ENCODE measurements at places on chromosomes 2 and 18.
A peak's percentile ranks its signal among the peaks of the same experiment; 100 is the strongest.

DNA sequence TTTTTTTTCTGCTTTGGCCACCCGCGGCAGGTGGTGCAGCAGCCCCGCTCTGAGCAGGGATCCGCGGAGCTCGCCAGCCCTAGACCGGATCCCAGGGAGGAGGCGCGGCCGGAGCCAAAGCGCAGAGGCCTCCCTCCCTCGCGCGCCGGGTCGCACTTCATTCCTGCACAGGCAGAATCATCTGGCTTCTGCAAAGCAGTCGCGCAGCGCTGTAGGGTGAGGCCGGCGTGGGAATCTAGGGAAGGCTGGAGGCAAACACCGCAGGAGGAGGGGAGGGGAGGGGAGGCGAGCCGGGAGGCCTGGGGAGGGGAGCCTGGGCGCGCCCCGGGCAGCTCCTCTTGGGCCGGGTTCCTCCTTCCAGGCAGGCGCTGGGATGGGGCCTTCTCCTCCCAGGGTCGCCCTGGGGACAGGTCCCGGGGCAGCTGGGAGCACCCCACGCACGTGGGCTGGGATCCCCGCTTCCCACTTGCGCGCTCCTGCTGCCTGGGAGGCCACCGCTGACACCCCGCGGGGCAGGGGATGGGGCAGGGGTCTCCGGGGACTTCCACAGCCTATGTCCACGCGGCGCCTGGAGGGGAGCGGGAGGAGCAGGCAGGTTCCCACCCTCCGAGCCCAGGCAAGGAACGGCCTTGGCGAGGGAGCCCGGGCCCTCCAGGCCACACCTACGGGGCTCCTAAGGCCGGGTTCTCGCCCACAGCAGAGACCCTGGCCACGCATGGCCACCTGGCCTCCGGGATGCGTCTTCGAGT is 45.0 kb downstream of the MBP start:
- peak; percentile 67 for DNase-seq

- DNase-seq = no peak
Observed at GRCh38 chr2:126880324-126880723, 18.4 kb upstream of the TEX51 start.

DNA sequence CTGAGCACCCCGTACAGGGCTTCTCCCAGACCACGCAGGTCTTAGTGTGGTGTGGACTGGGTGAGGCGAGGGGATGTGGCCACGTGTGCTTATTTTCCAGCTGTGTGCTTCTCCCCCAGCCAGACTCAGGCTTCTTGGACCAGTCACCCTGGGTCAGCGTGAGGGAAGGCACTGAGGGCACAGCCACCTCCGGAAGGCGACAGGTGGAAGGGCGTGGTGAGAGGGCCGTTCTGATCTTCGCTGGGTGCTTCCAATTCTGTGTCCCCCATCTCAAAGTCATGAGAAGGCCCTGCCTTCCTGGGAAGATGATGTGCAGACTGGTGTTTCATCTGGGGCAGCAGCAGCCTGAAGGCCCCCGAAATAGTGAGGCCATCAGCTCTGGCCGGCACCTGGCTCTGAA is 169.7 kb upstream of the MYCN start:
- no peak for DNase-seq

DNA sequence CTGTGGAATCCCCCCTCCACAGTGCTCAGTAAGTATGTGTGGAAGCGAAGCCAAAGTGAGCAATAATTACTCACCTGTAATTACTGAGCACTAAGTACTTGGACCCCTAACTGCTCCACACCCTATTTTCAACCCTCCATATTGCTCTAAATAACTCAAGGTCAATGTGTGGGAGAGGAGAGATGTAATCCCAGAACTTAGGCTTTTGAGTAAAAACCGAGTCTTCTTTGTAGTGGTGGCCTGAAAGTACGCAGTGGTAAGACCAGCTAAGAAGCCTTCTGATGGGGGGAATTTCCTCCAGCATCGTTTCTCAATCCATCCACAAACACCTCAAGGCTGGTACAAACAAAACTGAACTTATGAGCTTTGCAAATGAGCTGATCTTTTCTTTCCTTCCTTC is 551.6 kb downstream of the ZEB2 start:
- DNase-seq = no peak

GRCh38 chr2:118255301-118255700 is 167.0 kb downstream of the INSIG2 start:
- no peak for DNase-seq

DNA sequence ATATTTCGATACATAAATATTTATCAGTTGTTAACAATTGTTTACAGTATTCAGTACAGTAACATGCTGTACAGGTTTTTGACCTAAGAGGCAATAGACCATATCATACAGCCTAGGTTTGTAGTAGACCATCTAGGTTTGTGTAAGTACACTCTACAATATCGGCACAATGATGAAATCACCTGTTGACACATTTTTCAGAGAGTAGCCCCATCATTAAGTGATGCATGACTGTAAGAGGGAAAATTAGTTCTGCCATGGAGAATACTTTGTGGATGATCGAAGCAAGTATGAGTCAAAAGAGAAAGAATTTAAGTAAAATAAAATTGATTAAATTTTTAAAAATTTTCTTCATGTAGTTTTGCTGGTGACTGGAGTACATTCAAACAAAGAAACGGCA is 32.6 kb downstream of the VIT start:
- no peak for DNase-seq

DNA sequence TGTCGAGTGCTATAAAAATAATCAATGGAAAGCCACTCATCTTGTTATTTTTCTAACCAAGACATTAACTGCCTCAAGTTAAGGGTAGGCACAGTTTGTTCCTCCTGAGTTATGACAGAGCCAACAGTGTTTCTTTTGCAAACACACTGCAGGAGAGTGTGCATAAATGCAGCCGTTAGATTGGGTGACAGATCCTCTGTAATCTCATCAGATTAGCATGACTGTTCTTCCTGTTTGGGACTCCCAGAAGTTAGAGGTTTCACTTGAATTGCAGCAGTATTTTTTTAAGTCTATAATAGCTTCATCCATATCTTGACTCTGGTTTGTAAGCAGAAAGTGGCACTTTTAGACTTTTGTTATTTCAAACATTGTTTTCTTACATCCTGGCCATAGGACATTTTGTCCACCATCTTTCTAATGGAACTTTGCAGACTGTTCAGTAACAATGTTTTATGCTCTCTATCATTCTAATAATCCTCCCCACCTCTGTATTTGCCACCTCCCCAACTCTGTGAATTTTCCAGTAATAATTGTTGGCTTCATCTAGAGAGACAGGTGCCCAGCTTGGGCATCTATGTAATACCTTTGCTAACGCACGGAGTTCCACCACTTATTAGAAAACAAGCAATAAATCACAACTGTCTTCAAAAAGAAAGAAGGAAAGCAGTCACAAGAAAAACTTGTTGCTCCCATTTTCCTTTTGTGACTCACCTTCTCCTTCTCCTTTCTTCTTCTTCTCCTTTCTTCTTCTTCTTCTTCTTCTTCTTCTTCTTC is 560.0 kb downstream of the ADCYAP1 start:
- DNase-seq = no peak

DNA sequence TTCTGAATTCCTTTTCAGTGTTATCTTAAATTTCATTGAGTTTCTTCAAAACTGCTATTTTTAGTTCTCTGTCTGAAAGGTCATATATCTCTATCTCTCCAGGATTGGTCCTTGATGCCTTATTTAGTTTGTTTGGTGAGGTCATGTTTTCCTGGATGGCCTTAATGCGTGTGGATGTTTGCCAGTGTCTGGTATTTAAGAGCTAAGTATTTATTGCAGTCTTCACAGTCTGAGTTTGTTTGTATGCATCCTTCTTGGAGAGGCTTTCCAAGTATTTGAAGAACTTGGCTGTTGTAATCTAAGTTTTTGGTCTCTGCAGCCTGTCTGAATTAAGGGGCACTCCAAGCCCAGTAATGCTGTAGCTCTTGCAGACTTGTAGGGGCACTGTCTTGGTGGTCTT is 249.3 kb downstream of the ZNF385B start:
- no peak for DNase-seq

- no peak for DNase-seq
Observed at GRCh38 chr18:3060667-3061580, 48.0 kb upstream of the LPIN2 start.

DNA sequence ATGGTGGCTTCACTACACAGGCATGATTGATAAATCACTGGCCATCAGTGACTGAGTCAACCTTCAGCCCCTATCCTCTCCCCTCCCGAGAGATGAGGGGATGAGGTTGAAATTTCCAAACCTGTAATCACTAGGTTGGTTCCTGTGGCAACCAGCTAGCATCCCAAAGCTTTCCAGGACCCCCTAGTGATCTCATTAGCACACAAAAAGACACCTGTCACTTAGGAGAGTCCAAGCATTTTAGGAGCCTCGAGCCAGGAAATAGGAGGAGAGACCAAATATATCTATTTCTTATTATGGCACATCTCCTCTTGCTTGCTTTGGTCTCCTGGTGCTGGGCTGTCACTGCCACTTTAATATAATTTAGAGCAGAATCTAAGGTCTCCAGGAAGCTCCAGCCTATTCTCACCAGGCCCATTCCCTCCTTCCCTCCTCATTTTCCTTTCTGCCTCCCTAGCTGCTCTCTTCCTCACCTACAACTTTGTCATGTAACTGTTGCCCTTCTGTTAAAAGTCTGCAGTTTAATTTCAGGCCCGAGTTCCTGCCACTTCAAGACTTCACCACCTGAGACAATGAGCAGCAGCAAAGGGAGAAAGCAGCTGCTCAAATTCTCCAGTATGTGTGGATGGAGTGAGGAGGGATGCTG is 33.2 kb upstream of the NAB1 start:
- DNase-seq = no peak

GRCh38 chr2:22326250-22326649 is 1058.7 kb upstream of the KLHL29 start:
- DNase-seq = no peak

DNA sequence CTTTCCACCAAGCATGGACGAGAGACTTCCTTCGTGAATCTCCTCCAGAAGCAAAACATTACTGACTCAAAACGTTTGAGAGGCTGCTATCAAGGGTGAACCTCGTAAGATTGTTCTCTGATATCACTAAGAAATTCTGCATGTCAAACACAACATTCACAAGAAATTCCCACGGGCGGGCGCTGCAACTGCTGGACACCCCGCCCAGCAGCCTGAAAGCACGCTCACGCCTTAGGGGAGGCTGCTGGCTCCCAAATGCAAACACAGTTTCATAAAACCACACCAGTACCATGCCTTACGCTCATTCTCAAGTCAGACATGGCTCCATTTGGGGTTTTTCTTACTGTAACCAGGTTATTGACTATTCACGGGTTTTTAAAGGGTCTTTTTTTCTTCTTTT is 39.0 kb downstream of the MBP start:
- DNase-seq = no peak

- DNase-seq = no peak
Observed at GRCh38 chr2:236828820-236829219, 256.9 kb upstream of the COPS8 start.

- peak; percentile 55 for DNase-seq
Observed at GRCh38 chr2:23940718-23941620, 706 bp downstream of the UBXN2A start.

DNA sequence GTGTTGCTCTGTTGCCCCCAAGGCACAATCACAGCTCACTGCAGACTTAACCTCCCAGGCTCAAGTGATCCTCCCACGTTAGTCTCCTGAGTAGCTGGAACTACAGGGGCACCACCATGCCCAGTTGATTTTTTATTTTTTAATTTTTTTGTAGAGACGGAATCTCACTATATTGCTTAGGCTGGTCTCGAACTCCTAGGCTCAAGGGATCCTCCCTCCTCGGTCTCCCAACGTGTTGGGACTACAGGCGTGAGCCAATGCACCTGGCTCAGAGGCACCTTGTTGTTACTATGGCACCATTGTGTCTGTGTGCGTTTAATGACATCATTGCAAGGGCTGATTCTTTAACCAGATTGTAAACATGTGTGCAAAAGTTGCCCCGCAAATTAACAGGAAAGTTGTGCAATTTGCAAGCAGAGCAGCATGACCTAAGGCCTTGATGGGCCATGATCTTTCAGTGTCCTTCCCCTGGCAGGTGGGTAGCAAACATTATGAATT is 22.6 kb downstream of the TCF23 start:
- no peak for DNase-seq
